Activated naive CD4-positive, alpha-beta T cell (primary cell): ENCODE measurements at places on chromosomes 5 and 9.

DNA sequence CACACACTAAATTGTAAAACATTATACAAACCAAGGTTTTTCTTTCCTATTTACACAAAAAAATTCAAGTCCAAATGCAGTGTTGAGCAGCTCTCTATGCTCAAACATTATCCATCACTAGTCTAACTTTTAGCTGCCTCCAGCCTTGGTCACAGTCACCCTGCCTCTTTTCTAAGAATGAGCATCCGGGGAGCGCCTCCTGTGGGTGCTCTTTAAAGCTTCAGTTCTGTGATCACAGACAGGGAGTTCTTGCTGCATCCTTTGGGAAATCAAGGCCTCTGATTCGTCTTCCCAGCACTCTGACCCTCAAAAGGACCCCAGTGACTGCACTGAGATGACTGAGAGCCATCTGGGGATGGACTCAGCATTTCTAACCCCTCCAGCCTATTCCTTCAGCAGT is 289.6 kb downstream of the SEC61B start:
- no peak for DNase-seq

DNA sequence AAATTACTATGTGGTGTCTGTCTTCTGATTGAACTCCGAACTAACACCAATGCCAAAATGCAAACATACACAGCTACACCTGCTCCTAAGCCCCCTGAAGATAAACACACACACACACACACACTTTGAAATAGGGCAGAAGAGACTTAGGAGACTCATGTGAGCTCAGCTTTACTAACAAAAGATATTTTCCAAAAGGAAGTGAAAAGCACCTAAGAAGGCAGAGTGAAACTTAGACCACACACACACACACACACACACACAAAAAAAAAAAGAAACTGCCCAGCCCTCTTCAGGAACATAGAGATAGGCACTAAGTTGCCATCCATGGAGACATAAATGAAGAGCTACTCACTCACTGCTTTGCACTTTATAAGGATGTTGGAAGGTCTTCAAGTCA is 45.2 kb upstream of the APC start:
- DNase-seq, result no peak

- no peak for DNase-seq
Measured at GRCh38 chr5:880816-881550, 11.6 kb downstream of the BRD9 start.

GRCh38 chr5:112329419-112330090 is 89.5 kb downstream of the EPB41L4A start:
- DNase-seq, result no peak

GRCh38 chr5:115494570-115495289 is 49.8 kb downstream of the FEM1C start:
- DNase-seq, result no peak

GRCh38 chr9:133710661-133711427 is 27.3 kb downstream of the SARDH start:
- DNase-seq, result no peak

GRCh38 chr5:6085341-6085860 is 292.9 kb downstream of the MED10 start:
- no peak for DNase-seq

GRCh38 chr5:75611311-75612225 is at the start of gene ANKDD1B:
ANKDD1B (plus strand) TSS chr5:75611453; CDS start chr5:75611635, 182 bp downstream.
- no peak for DNase-seq

GRCh38 chr5:53971131-53971530 is 339.2 kb downstream of the ARL15 start:
- DNase-seq, result no peak

- DNase-seq, result no peak
Measured at GRCh38 chr5:15371184-15371583, 128.8 kb upstream of the FBXL7 start.
